ENCODE measurements at places on chromosomes 6 and 20.

DNA sequence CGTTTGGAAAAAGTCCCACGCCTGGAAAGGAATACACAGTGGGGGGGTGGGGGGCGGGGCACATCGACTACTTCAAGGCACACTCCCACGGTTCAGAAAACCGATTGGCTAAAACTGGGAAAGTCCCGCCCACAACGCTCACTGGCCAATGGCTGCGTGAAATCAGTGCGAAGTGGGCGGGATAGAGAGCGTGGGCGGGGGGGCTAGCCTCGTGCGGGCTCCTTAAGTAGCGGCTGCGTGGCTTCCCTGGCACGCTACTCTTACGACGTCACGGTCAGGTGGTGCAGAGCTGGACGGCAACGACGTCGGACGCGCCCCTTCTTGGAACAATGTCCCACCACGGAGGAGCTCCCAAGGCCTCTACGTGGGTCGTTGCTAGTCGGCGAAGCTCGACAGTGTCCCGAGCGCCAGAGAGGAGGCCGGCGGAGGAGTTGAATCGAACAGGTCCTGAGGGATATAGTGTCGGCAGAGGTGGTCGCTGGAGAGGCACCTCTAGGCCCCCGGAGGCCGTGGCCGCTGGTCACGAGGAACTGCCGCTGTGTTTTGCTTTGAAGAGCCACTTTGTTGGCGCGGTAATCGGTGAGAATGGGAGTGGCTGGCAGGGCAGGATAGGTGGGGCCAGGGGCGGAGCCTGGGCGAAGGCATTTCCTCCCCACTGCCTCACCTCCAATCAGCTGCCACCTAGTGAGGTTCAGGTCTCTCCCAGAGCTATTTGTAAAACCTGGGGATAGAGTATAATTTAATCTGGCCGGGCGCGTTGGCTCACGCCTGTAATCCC, at the start of gene DDX43:
Gene DDX43, plus strand, starts transcription at position 252 of the 778 bp plus-strand sequence. Its CDS starts 78 bp downstream, at position 330.
- DNase-seq, result peak; percentile 88

DNA sequence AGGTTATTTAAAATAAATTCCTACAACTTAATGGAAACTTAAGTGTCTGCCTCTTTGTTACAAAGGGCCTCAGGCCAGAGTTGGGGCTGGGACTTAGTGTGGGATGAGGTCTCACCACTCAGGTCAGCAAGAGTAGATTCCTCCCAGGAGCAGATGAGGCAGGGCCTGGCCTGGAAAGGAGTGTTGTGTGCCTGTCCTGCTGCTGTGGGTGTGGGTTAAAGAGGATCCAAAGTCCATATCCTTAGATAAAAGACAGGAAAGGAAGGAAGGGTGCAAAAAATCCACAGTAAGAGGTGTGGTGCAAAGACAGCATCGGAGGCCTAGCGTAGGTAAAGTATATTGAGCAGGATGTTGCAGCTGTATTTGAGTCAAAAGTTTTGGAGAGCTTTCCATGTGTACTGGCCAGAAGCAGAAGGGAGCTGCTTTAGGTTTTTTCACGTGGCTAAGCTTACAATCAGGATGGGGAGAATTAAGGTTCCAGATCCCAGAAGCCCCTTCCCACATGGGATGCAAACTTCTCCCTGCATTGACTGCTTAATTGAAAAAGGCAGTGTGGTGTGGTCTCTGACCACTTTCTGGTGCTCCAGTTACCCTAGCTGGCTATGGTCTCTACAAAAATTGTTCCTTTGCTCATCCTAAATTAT, 12.8 kb upstream of the PLCG1 start:
- DNase-seq, result no peak

- peak; percentile 25 for DNase-seq
These were observed 7.4 kb upstream of the C20orf144 start for GRCh38 chr20:33654680-33655161.

- DNase-seq, result no peak
These were observed 309.3 kb upstream of the CDYL start for GRCh38 chr6:4466769-4467480.

DNA sequence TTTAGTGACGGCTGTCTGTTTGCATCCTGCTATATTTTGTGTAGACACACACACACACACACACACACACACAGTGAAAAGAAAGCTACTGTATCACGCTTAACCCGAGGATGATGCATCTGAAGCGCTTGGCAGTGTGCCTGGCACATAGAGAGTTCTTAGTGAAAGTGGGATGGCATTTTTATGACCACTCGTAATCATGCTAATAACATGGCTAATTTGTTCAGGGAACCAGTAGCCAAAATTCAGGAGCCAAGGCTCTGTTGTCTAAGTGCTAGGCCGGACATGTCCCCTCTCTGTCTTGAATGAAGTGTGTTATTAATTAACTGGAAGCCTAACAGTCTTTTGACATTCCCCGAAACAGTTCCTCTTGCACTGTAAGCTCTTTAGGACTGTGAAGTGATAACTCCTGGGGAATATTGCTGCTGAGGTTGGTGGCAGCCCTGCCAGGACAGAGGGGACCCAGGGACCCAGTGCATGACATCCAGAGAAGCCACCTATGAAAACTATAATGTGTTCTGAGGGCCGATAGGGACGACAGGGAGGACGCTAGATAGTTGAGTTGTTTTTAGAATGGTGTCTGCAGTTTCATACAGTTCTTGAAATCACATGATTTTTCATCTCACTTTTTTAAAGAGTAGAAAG, 45.0 kb upstream of the IRF4 start:
- no peak for DNase-seq

- DNase-seq, result peak; percentile 92
These were observed 6.9 kb upstream of the HELZ2 start for GRCh38 chr20:63580796-63581461.

DNA sequence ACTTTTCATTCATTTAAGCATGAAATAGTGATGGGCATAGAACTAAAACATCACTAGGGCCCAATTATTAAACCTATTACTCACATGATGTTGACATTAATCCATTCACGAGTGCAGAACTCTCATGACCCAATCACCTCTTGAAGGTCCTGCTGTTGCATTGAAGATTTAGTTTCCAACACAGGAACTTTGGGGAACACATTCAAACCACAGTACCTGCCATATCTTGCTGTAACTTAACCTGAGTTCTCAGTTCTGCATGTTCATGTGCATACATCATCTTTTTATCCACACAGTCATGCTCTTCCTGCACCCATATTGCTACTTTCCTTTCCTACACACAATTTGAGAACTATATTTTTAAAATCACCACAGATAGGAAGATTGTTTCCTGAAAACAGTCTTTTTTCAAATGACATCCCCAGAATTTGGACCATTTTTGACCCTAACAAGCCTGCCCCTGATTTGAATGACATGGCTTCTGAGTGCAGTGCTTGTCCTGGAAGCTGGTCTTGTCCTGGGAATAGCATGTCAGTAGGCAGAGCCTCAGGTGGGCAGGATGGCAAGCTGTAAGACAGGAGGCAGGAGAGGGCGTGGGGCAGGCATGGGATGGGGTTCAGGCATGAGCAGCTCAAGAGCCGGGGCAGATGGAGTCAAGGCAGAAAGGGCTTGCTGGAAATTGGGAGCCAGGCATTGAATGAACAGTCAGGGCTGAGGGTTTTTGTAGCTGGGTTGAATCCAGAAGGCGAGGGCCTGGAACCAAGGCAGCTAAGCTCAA, 49.2 kb upstream of the FOXC1 start:
- DNase-seq, result peak; percentile 45

- DNase-seq, result no peak
These were observed 1.8 kb upstream of the VIP start for GRCh38 chr6:152748843-152749242.

DNA sequence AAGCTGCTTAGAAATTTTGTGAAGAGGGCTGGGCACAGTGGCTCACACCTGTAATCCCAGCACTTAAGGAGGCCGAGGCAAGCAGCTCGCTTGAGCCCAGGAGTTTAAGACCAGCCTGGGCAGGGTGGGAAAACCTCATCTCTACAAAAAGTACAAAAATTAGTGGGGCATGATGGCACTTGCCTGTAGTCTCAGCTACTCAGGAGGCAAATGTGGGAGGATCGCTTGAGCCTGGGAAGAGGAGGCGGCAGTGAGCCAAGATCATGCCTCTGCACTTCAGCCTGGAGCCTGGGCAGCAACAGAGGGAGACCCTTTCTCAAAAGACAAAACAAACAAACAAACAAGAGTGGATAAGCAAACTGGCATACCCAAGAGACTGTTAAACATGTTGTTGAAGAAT, 308.3 kb upstream of the ADGRB3 start:
- DNase-seq, result no peak

GRCh38 chr6:156717542-156717941, 59.6 kb upstream of the ARID1B start:
- no peak for DNase-seq

GRCh38 chr6:139853302-139853992, 479.0 kb upstream of the CITED2 start:
- no peak for DNase-seq

DNA sequence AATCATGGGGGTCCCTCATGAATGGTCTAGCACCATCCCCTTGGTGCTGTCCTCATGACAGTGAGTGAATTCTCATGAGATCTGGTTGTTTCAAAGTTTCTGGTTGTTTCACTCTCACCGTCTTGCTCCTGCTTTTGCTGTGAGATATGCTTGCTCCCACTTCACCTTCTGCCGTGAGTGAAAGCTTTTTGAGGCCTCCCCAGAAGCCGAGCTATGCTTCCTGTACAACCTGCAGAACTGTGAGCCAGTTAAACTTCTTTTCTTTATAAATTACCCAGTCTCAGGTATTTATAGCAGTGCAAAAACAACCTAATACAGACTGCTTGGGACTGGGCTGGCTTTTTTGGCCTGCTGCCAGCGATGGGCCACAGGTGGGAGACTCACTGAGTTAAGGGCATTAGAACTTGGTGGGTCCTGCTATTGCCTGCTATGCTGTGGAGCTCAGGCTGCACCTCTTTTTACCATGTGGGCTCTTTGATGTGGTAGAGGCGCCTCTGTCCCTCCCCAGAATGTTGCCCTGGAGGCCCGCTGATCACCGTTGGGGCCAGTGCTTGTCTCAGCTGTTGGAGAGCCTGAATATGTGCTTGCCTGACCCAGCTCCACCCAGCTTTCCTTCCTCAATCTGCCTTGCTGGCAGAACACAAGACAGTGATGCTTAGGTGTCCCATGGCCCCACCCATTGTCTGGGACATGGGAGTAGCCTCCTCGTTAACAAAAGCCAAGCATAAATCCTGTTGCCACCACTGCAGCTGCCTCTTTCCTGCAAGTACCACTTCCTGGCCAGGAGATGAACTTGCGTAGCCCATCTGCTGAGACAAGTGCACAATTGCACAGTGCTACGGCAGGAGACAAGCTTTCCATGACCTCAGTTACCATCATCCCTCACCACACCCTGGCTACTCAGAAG, 47.1 kb downstream of the IGF2R start:
- DNase-seq, result no peak

DNA sequence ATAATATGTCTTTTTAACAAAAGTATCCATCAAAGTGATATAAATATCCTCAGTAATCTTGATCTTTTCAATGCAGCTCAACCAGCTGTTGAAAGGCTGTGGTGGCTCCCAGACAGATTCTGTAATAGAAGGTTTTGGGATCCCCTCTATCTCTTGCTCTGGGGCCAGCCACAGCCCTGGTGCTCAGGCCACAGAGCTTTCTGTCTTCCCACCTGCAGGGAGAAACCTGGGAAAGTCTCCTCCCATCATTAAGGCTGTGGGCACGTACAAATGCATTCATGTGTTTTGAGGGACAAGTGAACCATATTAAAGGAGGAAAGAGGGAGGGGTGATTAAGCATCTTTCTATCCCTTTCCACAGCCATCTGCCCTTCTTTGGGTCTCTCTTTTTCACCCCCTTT, 183.1 kb downstream of the PRDM13 start:
- DNase-seq, result peak; percentile 37

DNA sequence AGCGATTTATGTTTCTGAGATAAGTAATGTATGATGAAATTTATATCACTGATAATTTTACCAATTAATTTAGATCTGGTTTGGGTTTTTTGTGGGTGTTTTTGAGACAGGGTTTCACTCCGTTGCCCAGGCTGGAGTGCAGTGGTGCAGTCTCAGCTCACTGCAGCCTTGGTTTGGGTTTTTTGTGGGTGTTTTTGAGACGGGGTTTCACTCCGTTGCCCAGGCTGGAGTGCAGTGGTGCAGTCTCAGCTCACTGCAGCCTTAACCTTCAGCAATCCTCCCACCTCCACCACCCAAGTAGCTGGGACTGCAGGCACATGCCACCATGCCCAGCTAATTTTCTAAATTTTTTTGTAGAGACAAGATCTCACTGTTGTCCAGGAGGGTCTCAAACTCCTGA, 13.0 kb downstream of the MRS2 start:
- DNase-seq, result no peak

Measured in osteoblast (primary cell).